SJSA1 (cell line): ENCODE measurements at places on chromosomes 3 and 15. TPM values are rescaled to one million over a fixed set of nuclear protein-coding genes. Genes with fewer than 3 reads are reported as not detected.

GRCh38 chr3:130340766-130341165 is 4.7 kb upstream of the COL6A5 start:
- no peak for DNase-seq

- no peak for DNase-seq
Measured at GRCh38 chr15:95043933-95044313, 812.6 kb downstream of the MCTP2 start.

DNA sequence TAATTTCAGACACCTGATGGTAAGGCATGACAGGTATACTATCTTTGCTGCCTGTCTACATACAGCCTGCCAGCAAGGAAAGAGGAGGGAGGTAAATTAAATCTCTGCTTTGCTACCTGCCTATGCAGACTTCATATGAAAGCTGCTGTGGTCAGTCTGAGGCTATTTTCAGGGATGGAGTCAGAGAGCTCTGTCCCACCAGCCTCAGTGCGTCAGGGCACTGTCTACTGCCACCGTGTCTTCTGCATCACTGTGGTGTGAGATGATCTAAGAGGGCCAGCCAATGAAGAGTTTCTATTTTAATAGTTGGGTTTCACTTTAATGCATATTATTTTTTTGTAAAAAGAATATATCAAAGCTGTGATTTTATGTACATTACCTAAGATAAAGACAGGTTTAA is 125.6 kb downstream of the CADPS start:
- DNase-seq = no peak

Gene ENTPD3
- total RNA-seq = not detected in 2 replicates

Gene SNTN
- total RNA-seq = not detected in 2 replicates

DNA sequence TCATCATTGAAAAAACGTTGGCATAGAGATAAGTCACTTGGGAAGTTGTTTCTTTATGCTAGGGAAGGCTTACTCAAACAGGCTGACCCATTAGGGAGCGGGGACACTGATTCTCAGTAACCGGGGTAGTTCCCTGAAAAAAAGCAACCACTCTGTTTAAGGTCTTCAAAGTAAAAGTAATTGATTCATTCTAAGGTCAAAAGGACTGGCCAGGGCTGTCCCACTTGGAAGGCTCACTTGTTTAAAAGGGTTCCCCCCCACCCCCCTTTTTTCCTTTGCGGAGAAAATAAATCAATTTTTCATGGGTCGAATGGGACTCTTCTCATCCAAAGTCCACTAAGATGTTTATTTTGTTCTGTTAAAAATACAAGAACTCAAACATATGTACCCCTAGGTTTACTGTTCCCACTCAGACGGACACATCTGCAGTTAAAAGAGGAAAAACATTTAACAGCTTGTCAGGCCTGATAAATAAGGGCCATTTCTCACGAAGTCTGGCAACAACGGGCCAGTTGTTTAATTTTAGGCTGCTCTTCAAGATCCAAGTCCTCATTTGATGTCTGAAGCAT is 53.0 kb downstream of the ARHGEF3 start:
- no peak for DNase-seq
